ENCODE measurements at places on chromosomes 2 and 18. TPM values are rescaled to one million over a fixed set of nuclear protein-coding genes. Genes with fewer than 3 reads are reported as not detected.

Gene APLF
- 0.64 TPM for polyA plus RNA-seq

Gene GNLY
- polyA plus RNA-seq: 2.3 TPM

Gene PLCD4
- polyA plus RNA-seq: 0.11 TPM

Gene ARHGEF33
- 0.18 TPM for polyA plus RNA-seq

Gene SIGLEC15
- polyA plus RNA-seq: 0.10 TPM

Gene EFR3B
- 1.8 TPM for polyA plus RNA-seq

Gene FOXI3
- polyA plus RNA-seq: not detected

Gene SCYGR4
- polyA plus RNA-seq: not detected

Gene ACTG2
- 4.2 TPM for polyA plus RNA-seq

Gene NOL4
- polyA plus RNA-seq: 0.06 TPM

Gene CDKL4
- 0.11 TPM for polyA plus RNA-seq

Gene NBEAL1
- 3.5 TPM for polyA plus RNA-seq

Gene LRATD1
- 0.46 TPM for polyA plus RNA-seq

Gene AMER3
- not detected for polyA plus RNA-seq

Gene MOB4
- 19.6 TPM for polyA plus RNA-seq

Gene COPS9
- polyA plus RNA-seq: 259 TPM

Gene CYP26B1
- polyA plus RNA-seq: 0.76 TPM

Gene PLGLB1
- polyA plus RNA-seq: 2.2 TPM

Gene IMPACT
- polyA plus RNA-seq: 7.9 TPM

Gene SLC4A3
- 250 TPM for polyA plus RNA-seq

Gene CNTNAP5
- polyA plus RNA-seq: not detected

Gene SPEG
- polyA plus RNA-seq: 64.8 TPM

Gene G6PC2
- not detected for polyA plus RNA-seq

Gene ANKAR
- 2.6 TPM for polyA plus RNA-seq

Gene ABCB11
- polyA plus RNA-seq: not detected

Gene MSTN
- 0.01 TPM for polyA plus RNA-seq

Gene DYSF
- polyA plus RNA-seq: 33.6 TPM

Measured in heart left ventricle (tissue), 16 donors.